Hindlimb muscle (tissue), 1 donor: ENCODE measurements at places on chromosomes 2 and 18.

GRCh38 chr2:190469771-190470170 lies 61.6 kb downstream of the MFSD6 start:
- peak; percentile 82 for DNase-seq

DNA sequence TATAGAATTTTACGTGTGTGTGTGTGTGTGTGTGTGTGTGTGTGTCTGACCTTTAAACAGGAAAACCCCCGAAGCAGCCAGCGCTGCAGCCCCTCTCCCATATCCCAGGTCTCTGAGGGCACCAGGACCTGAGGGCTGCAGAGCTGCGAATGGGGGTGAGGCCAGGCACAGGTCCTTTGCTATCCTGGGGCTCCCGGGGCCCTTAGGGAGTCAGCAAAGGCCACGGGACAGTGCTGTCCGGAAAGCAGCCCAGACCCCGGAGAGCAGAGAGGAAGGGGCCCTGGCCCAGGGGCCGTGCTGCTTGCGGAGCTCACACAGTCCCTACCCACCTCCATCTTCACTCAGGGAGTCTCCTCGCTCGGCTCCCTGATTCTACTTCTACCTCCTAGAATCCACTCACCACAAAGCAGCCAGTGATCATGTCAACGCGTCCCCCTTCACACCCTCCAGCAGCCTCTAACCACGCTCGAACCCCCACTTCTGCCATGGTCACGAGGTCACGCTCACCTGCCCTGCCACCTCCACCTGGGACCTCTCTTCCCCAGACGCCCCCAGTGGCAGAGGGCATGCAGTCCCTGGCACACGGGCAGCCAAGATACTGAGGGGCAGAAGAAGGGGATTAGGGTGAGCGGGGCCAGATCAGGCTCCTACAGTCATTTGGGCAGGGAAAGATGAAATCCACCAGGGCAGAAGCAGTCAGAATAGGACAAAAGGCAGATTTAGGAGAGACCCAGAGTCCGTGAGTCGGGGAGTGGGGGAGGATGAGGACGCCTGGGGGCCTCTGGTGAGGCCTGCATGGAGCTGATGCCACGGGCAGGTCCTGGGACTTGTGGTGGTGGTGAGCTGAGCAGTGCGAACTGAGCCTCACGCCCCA lies 86.7 kb downstream of the USP40 start:
- no peak for DNase-seq

DNA sequence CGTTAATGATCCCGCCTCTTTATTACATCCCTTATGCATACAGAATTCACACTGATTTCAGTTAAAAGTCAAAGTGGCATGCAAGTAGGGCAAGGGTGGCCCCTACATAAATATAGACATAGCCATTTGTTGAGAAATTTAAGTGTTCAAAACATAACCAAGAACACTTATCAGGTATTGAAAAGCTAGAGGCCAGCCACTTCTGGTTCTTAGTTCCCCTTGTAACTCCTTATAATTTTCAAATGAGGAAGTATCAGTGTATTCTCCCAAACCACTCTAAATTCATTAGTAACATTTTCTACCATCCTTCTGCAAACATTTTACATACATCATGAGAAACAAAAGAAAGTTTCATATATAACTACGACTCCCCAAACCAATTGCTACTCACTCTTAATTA lies 5.8 kb upstream of the ARL5A start:
- DNase-seq, result no peak

- no peak for DNase-seq
These were observed 94.3 kb downstream of the NFATC1 start for GRCh38 chr18:79489899-79490625.

DNA sequence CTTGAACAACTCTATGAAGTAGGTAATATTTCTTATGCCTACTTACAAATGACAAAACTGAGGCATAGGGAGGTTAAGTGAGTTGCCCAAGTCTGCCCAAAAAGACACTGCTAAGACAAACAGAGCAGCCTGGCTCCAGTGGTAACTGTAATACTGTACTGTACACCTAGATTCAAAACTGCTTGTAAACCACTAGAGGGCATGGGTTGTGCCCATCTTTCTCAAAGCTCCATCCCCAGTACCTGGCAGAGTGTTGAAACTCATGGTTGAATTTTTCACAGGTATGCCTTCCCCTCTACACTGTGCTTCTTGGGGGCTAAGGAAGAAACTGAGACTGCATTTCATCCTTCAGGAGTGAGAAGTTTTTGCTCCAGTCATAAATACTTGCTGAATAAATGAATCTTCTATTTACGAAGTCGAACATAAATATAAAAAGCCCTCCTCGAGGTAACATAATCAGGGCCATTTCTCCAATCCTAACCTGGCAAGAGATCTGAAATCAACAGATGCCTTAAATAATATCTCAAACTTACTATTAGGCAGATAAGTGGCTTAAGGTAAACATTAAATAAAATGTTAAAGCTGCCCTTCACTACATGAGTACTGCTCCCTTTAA lies 2.0 kb downstream of the PPP4R1 start:
- no peak for DNase-seq

GRCh38 chr18:28576941-28577340 lies 400.0 kb upstream of the CDH2 start:
- DNase-seq, result no peak
